ENCODE measurements at places on chromosomes 4 and X. TPM values are rescaled to one million over a fixed set of nuclear protein-coding genes. Genes with fewer than 3 reads are reported as not detected.

CLCN5 gene
- total RNA-seq, result 0.61 TPM

PCSK1N gene
- 3.5 TPM for total RNA-seq

TCP11X2 gene
- not detected for total RNA-seq

LPAR4 gene
- not detected for total RNA-seq

PABPC1L2B gene
- total RNA-seq, result not detected

TMEM35A gene
- total RNA-seq, result not detected
